Karpas-422 (cell line): ENCODE measurements at places on chromosomes 12 and 14. TPM values are rescaled to one million over a fixed set of nuclear protein-coding genes. Genes with fewer than 3 reads are reported as not detected.
A peak's percentile ranks its signal among the peaks of the same experiment; 100 is the strongest.

GRCh38 chr14:54221971-54222370 is 174.8 kb upstream of the CDKN3 start:
- DNase-seq, result no peak

DNA sequence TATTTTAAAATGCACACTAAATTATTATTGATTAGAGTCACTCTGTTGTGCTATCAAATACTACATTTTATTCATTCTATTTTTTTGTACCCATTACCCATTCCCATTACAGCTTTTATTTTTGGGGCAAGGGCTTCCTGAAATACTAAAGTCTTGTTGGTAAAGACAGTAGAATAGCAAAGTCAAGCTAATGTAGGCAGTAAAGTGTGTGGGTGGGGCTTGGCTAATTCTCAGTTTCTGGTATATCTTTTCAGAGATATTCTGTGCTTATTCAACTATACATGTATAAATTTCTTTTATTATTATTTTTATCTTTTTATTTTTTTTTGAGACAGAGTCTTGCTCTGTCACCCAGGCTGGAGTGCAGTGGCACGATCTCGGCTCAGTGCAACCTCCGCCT is 22.3 kb upstream of the PHC1 start:
- no peak for DNase-seq

The HCAR3 gene
- 0.22 TPM in 1 of 2 replicates, not detected in the other for total RNA-seq

DNA sequence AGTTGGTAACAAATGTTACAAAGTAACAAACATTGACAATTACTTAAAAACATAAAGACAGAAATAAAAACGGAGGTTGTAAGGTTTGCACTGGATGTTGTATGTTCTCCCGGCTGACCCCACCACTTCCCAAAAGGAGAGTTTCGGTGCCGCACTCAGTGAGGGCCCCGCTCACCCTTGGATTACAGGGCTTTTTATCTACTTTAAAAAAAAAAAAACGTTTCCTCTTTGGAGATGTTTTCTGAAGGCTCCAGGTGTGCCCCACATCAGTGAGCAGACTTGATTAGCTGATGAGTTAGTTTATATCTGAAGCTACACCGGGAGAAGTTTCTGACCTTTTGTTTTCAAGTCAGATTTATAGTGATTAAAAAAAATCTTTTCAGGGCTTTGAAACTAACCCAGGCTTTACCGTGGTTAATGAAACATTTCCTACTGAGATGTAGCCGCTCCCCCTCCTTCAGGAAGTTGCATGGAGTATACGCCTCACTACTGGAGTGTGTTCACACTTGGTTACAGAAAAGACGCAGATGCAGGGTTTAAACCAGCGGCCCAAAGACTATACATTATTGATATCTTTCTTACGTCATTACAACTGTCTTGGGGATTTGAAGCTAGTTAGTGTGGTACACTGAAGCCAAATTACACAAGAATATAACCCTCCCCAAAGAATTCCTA is 38.0 kb upstream of the BCL7A start:
- DNase-seq, result peak; percentile 85

The TAS2R10 gene
- total RNA-seq, result 1.5 and 7.3 TPM in 2 replicates

The BMP4 gene
- not detected in 2 replicates for total RNA-seq

- no peak for DNase-seq
Observed at GRCh38 chr12:26036877-26037276, 78.4 kb downstream of the RASSF8 start.

DNA sequence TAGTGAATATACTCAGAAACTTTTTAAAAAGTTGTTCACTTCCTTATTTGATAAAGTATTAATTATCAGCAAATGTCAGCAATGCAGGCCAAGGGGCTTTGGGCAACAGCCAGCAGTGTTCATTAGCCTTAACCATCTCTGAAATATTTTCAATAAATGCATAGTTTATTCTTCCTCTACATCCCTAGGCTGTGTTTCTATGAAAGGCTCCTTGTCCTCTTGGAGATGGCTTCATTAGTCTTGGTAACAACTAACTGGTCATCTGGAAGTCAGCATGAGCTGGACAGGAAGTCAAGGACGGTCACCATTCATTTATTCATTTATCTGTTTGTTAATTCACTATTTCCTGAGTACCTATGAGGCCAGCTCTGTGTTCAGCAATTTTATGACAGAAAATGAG is 124.0 kb upstream of the TMEM132D start:
- no peak for DNase-seq

The CHD8 gene
- total RNA-seq, result 152 and 158 TPM in 2 replicates

DNA sequence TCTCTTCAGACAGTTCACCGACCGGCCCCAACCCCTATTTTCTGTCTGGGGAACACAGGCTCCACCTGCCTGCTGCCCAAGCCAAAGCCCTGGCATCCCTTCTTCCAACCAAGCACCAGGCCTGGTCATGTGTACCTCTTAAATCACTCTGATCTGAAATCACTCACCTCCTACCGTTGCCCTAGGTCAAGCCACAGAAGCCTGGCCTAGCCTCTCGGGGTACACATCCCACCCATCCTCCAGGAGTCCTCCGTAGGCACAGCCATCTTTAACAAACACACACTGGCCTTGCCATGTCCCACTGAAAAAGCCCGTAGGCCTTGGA is 81.8 kb downstream of the IRF2BPL start:
- no peak for DNase-seq

DNA sequence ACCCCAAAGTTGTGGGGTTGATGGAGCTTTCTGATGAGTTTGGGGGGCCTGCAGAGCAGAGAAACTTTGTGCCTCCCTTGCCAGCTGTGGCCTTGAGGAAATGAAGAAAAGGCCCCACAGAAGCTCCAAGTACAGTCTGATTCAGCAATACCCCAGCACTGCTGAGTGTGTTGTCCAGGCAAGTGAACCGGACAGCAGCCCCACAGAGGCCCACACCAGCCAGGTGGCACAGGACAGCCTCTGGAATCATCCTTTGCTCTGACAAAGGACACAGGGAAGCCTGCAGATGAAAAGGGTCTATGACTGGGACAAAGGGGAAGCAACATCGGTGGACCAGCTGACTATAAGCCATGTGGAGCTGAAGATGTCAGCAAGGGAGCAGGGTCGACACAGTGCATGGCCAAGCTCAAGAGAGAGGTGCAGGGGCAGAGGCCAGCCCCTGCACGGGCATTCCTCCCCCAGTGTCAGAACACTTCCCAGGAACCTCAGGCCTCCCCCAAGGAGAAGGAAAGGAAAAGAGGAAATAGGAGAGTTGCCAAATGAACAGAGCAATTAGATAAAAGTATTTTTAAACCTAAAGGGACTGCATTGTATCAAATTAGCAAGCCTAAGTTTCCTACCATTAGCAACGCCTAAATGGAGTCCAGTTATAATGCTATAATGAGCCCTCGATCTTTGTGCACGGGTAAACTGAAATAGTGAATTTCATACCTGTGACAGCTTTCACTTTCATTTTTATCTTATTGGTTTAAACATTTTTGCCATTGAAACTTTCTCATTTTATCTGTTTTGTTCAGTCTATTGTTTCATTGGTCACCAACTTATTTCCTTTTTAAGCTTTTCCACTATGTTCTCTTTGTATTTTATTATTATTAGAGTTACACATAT is 46.3 kb upstream of the PTGDR start:
- no peak for DNase-seq

The RAB2B gene
- 37.6 and 40.3 TPM in 2 replicates for total RNA-seq

DNA sequence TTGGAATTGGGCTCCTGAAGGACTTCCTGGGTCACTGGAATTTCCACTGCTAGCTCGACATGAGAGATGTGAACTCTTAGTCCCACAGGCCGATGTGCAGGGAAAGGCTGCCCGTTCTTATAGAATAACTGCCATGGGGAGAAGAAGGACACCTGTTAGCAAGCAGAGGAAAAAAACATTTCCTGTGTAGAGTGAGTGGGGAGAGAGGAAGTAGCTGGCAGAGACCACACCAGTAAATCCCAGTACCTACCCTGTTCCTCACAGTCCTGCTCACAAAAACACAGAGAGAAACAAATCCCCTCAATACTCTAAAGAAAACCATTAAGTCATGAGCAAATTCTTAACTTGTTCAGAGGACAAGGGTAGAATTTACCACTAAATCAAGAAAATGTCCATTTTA is 29.5 kb downstream of the AREL1 start:
- DNase-seq, result no peak

The ESYT1 gene
- total RNA-seq, result 75.3 and 75.7 TPM in 2 replicates

DNA sequence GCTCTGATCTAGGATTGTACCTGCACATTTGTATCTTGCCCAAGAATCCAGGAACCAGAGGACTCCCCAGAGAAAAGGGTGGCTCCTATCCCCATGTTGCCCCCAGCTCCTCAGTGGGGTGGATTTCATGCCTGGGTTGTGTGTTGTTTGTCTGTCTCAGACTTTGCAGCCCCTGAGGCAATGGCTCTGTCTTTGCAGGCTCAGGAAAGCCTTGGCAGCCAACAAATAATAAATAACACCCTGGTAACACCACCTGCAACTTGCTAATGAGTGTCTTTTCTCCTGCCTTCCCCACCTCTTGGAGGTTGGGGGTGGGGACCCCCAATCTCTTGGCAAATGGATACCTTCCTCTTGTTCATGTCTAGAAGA is 65.2 kb upstream of the CISTR start:
- no peak for DNase-seq

The DACT1 gene
- total RNA-seq, result 0.11 TPM in 1 of 2 replicates, not detected in the other

GRCh38 chr12:52381206-52381605 is 4.2 kb downstream of the KRT84 start:
- DNase-seq, result no peak

The ZFHX2 gene
- 0.07 and 0.32 TPM in 2 replicates for total RNA-seq

- DNase-seq, result peak; percentile 75
Observed at GRCh38 chr12:55931780-55932550, 1.0 kb downstream of the DGKA start.

DNA sequence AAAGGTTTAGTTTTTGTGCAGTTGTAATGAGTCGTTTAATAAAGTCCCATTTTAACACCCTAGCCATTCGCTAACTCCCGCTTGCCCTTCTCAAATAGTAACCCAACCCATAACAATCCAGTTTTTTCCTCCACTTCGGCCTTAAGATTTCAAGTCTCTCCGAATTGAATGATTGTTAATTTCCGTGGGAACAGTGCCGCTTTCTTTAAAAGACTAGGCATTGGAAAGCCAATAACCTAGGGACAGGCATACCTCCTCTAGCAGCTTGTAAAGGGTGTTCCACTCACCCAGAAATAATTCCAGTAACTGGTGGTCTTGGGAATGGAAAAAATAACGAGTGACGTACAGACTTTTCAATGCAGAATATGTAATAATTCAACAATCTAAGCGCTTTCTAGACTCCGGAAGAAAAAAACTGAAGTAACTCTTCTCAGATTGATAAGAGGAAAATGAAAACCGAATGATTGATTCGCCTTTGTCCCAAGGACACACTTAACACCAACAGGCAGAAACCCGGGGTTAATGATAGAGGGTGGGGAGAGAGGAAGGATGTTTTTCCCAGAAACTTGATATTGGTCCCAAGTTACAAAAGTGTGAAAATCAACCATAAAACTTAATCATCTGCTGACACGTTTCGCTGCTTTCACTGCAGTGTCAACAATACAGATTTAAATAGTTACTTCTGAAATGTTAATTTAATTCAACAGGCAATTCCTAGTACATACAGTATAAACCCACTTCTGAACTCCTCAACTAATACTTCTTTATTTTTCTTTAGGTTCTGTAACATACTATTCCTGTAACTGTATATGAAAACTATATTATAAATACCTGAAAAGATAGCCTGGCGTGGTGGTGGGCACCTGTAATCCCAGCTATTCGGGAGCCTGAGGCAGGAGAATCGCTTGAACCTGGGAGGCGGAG is 1.0 kb upstream of the SINHCAF start:
- no peak for DNase-seq

DNA sequence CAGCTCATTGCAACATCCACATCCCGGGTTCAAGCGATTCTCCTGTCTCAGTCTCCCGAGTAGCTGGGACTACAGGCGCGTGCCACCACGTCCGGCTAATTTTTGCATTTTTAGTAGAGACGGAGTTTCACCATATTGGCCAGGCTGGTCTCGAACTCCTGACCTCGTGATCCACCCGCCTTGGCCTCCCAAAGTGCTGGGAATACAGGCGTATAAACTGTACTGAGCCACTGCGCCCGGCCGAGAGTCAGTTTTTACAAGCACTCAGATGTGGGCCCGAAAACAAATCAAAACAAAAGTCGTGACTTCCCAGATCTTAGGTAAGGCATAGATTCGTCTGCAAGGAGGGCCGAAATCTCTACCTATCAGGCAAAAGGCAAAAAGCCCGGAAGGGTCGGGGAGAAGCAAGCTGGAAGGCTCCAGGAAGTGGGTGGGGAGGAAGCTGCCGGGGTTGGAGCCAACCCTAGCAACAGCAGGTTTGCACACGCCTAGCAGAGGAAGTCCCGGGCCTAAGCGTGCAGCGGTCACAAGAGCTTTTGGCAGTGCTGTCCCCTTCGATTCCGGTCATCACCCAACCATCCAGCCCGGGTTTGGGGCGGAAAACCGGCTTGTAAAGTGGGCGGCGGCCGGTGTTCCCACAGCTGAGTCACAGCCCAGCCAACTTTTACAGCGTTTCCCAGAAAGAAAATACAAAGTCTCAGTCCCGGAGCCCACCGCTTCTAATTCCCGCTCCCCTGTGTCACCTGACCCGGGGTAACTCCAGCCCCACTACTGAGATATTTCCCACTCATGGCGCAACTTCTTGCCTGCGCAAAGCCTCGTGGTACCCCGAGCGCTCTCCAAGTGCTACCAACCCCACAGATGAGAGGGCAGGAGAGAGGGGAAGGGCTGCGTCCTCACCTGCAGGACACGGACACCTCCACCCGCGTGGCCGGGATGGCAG is 583 bp downstream of the CPNE8 start:
- DNase-seq, result no peak

DNA sequence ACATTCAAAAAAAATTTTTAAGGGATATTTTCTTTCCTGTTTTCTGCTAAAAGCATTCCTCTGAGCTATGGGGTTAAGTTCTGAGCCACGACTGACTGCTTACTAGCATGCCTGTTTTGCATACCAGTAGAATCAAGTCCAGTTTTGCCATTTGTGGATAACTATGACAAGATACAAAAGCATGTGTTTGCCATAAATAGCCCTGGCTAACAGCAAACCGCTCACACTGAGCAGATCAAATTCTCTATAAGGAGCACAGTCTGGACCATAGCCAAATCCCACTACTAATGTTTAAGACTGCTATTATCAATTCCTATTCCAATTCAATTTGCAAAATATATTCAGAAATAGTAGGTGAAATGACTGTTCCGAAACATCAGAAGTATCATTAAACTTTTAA is 3.2 kb downstream of the CFL2 start:
- peak; percentile 88 for DNase-seq

GRCh38 chr12:29167988-29168387 is 18.9 kb downstream of the FAR2 start:
- no peak for DNase-seq

GRCh38 chr12:100326208-100326607 is 30.7 kb upstream of the SLC17A8 start:
- DNase-seq, result no peak

DNA sequence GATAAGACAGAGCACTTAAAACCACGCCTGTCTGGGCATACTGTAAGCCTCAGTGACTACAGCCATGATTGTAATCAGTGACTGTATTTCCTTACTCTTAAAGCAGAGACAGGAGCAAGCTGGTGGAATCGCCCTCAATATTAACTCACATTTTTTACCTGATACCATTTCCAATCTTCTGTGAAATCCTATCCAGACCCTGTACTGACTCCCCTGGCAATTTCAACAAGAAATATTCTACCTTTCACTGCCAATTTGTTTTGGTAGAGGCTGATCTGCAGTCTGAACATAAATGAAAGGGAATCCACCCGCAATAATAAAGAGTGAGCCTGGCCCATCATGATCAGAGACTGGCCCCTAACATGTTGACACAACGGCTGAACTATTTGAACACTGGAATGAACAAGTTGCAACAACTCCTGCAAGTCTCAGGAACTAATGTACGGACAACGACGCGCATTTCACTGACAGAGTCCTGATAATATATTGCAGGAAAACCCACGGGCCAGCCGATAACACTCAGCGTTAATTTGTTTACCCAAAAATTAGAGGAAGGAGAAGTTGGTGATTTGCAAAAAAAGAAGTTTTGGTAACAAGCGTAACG is 195.5 kb upstream of the BTG1 start:
- no peak for DNase-seq
